Right renal cortex interstitium (tissue), 3 donors: ENCODE measurements at places on chromosomes 11 and 22. TPM values are rescaled to one million over a fixed set of nuclear protein-coding genes. Genes with fewer than 3 reads are reported as not detected.

TOM1 gene
- 35.2 TPM for polyA plus RNA-seq

RBFOX2 gene
- polyA plus RNA-seq: 123 TPM

DNA sequence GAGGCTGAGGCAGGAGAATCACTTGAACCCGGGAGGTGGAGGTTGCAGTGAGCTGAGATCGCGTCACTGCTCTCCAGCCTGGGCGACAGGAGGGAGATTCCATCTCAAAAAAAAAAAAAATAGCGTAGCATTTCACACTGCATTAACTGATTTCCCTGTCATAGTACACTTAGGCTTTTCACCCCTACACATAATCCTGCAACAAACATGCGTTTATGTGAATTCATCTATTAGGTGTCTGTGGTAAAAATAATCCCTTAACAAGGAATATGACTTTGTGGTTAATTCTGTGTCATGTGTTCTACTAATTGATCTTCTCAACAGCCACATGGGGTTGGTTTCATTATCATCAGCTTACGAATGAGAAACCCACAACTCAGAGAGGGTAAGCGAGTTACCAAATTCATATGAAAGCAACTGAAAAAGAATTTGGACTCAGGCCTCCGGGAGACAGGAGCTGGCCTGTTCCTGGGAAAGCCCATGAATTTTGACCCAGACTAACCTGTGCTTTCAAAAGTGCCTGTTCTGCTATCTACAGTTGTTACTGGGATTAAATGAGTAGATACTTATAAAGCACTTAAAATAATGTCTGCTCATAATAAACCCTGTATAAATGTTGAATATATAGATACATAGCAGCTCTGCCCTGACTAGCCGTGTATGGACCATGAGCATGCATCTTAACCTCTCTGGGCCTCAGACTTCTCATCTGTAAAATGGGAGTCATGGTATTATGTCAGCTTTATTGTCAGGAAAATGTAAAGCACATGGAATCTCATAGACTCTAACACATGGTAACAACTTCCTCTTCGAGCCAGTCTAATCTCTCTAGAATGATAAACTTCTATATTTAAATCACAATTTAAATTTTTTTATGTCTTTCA is 36.6 kb downstream of the KCNJ1 start:
- DNase-seq: no peak

- DNase-seq: peak; percentile 74
Observed at GRCh38 chr11:69101115-69101791, 52.5 kb downstream of the TPCN2 start.

DNA sequence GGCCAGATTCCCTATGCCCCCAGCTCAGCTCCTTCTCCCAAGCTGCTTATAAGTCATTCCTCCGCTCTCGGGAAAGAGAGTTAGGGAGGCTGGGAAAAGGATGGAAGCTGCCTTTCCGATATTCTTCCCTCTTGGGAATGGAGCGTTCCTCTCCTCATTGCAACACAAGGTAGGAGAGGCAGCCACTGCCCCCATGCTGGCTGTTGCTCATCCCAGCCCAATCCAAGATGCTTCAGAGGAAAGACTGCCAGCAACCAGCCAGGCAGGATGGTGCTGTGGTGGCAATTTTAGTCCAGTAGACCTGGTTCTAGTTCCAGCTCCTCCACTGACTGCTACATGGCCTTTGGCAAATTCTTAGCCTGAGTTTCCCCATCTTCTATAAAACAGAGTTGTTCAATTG is 13.7 kb upstream of the C11orf96 start:
- no peak for DNase-seq

- DNase-seq: no peak
Observed at GRCh38 chr11:934527-934926, 8.9 kb downstream of the AP2A2 start.

GRCh38 chr11:30697032-30697431 is 110.9 kb upstream of the MPPED2 start:
- no peak for DNase-seq

DNA sequence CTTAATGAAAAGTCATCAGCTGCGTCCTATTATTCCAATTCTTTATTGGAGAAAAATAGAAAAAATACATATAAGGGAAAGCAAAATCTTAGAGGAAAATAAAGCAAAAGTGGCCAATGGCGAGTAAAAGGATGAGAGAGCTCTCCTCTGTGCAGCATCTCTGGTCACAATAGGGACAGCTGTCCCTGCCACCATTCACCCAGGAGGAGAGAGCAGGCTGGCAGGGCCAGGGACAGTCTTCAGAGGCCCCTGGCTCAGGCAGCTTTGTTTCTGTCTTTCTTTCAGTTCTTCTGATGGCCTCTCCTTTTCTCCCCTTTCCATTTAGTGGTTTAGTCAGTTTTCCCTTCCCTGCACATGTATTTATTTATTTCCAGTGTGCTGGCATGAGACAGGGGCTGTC is 941.3 kb downstream of the NTM start:
- no peak for DNase-seq
